ENCODE measurements at places on chromosomes 12 and 14.

DNA sequence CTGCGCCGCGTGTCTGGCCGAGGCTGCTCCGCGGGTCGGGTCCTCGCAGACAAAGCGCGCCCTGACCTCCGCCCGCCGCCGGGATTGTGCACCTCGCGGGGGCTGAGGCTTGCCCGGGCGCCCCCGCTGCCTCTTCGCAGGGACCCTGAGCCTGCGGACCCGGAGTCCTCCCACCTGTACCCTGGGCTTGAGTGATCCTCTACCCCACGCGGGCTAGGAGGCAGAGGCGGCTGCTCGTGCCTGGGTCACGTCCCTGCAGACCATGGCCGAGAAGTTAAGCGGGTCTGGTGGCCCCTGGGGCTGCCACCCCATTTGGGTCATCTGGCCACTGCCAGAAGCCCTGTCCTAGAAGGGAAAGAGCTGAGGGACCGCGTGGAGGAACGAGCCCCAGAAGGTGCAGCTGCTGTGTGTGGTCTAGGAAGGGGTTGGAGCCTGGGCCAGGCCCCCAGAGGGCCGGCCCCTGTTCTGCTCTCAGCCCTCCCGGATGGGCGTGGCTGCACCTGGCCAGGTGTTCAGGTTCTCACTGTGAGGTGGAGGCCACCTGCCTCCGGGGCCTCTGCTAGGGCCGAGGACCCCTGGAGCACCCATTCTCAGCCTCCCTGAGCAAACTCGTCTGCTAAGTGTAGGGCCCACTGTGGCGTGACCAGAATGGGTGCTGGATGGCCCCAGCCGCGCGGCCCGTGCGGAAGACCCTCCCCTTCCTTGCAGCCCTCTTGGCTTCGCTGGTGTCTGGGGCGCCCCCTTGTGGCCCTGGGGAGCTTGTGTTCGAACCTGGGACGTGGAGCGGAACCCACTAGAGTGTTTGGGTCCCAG, 49.6 kb downstream of the LRCOL1 start:
- peak; percentile 22 for DNase-seq

GRCh38 chr12:30423330-30423729, 272.3 kb downstream of the IPO8 start:
- no peak for DNase-seq

GRCh38 chr12:80189241-80189640, 89.9 kb downstream of the OTOGL start:
- no peak for DNase-seq

DNA sequence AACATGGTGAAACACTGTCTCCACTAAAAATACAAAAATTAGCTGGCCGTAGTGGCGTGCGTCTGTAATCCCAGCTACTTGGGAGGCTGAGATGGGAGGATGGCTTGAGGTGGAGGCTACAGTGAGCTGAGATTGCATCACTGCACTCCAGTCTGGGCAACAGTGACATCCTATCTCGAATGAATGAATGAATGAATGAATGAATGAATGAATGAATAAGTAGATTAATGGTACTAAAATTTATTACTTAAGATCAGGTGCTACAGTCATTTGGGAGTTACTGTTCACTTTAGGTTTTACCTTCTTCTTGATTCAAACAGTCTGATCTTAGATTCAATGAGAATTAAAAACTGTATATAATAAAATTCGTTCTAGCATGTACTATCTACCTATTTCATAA, 31.6 kb upstream of the WDR89 start:
- no peak for DNase-seq

GRCh38 chr14:94164685-94165431, 9.3 kb upstream of the PPP4R4 start:
- DNase-seq: peak; percentile 94

DNA sequence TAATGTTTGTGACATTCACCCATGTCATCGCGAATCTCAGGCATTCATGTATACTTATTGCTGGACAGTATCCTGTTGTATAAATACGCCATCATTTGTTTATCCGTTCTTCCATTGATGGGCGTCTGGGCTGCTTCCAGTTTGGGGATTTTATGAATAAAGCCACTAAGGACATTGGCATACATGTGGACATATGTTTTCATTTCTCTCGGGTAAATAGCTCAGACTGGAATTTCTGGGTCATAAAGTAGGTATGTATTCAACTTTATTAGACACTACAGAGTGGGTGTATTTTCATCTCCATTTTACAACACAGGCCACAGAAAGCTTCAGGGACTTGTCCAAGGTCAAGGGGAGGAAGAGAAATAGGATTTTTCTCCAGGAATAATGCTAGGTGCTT, 48.9 kb downstream of the HRK start:
- DNase-seq: no peak

DNA sequence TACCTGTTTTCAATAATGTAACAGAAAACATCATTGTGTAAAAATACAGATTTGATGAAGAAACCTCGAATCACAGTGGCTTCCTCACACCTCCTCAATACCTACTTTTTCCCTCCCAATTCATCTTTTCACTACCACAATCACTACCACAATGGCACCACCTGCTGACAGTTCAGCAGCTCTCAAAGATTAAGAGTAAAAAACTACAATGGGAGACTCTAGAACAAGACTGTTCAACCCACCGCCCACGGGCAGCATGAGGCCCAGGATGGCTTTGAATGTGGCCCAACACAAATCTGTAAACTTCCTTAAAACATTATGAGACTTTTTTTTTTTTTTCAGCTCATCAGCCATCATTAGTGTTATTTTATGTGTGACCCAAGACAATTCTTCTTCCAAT, 15.2 kb downstream of the MED6 start:
- DNase-seq: no peak

DNA sequence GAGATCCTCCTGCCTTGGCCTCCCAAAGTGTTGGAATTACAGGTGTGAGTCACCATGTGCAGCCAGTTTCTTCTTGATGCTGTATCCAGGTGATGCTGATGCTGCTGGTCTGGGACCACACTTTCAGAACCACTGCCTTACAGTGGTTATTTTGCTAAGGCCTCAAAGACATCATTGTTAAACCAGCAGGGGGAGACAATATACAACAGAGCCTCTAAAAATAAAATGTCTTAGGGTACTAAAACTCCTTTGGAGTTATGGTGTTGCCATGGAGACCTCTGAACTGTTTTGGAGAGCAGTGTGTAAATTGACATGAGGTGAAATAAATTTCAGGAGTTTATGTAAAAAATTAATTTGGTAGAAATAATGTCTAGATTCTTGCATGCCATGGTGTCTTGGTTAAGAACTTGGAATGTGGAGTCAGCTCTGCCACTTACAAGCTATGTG, 1.1 kb upstream of the ARG2 start:
- DNase-seq: no peak

DNA sequence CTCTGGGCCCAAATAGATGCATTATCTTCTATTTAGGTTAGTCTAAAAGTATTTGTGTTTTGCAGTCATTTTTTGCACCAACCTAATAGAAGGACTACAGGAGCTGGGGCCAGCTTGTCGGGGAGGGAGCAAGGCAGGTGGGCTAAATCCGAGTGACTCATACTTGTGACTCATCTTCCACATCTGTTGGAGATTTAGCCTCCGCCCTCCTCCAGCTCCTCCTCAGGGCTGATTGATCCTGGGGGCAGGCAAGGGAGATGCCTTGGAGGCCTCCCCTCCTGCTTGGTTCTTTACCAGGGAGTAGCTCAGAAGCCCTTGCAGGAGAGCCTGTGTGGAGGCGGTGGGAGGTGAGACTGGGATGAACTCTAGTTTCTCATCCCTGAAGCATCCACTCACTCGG, 27.9 kb downstream of the RHOF start:
- DNase-seq: peak; percentile 71

GRCh38 chr14:104424406-104425072, 155.0 kb upstream of the C14orf180 start:
- peak; percentile 48 for DNase-seq

- DNase-seq: no peak
These were observed 6.7 kb upstream of the SOCS2 start for GRCh38 chr12:93565760-93566159.

- DNase-seq: no peak
These were observed 277.0 kb downstream of the CEP128 start for GRCh38 chr14:80664576-80664975.

DNA sequence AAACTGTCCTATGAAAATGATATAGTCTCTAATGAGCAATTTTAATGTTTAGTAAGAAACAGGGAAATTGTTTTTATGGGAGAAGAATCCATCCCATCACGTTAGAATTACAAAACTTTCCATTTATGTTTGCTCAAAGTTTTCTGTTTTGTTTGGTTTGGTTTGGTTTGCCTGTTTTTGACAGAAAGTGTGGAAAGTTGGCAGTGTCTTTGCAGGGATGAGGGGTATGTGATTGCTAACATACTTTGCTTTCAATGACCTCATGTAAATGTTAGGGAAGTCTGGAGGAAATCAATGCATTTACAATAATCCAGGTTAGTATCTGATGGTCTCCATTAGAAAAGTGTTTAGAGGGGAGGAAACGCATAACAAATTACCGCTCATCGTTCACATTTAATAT, 12.3 kb upstream of the NAV3 start:
- DNase-seq: no peak

- DNase-seq: no peak
These were observed 20.0 kb upstream of the CLEC2D start for GRCh38 chr12:9649532-9649940.

GRCh38 chr12:131118371-131118770, 164.7 kb downstream of the ADGRD1 start:
- DNase-seq: no peak

- DNase-seq: no peak
These were observed 158.9 kb downstream of the TMX1 start for GRCh38 chr14:51398898-51399297.

- no peak for DNase-seq
These were observed 8.7 kb downstream of the SAV1 start for GRCh38 chr14:50659327-50659974.

- DNase-seq: no peak
These were observed 275.7 kb upstream of the SLC16A7 start for GRCh38 chr12:59320112-59320511.

GRCh38 chr12:69062621-69063237, 129.8 kb upstream of the CPM start:
- DNase-seq: peak; percentile 18

- no peak for DNase-seq
These were observed 150.6 kb upstream of the AEBP2 start for GRCh38 chr12:19288603-19289244.

DNA sequence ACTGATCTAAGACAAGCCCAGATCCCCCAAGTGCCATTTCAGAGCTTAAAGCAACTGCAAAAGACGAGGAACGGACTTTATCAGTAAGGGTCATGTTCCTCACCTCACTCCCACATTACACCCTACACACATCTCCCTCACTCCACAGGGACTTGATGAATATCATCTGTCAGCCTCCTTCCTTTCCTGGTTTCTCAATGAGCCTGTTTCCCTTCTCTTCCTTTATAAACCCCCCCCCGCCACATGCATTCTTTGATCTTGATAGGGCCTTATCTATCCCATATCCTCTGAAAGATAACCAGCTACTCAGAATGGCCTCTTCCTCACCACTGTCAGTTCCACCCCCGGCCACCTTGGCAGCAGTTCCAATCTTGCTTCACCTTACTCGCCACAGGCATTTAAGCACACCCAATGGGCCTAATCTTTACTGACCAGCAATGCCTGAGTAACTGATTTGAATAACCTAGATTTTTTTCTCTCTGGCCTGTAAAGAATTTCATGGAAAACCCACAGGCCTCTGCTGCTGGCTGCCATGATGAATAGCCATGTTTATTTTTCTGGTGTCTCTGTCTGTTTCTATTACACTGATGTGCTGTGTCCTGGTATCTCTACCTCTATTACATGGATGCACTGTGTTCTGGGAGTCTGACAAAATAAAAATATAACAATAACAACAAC, 138.7 kb downstream of the PHLDA1 start:
- no peak for DNase-seq

GRCh38 chr12:42704810-42705401, 115.4 kb upstream of the PRICKLE1 start:
- no peak for DNase-seq

DNA sequence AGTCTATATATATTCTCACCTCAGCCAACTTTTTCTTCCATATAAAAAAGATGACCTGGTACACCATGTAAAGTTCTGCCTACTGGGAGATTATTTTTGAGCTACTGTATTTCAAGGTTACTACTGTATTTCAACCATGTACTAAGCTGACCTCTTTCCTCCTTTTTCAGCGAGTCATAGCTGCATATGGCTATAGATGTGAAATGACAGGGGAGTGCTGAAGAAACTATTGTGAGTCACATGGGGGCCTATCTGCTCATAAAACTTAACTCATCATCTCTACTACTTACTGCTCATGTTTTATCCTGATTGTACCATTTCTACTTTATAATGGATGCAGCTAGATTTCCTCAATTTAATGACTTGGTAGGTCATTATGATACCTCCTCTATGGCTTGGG, 571.4 kb upstream of the ATP2B1 start:
- no peak for DNase-seq

DNA sequence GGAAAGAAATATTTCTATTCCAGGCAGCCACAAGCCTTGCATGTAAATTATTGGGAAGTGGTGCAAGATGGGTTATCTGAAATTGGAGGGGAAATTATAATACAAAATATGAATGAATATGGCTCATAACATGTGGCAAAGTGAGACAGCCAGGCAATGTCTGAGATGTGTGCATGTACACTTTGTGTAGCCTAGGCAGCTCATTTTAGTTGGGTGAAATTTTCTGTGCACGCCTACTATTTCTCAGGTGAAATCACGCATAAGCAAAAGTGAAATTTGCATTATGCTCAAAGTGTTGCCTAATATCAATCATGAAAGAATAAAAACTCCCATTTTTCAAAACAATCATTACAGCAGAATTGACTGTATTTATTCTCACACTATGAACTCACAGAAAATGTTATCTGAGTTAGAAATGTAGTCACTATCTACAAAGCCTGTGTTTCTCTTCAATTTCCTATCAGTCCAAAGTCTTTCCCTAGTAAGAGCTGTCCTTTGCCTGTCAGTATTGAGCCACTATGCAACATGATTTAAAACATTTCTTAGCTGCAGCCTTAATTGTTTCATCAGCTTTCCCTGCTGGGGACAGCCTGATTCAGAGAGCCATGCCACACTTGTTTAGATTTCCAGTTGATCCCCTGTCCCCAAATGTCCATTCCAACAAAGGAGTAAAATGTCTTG, 80.7 kb downstream of the EPS8 start:
- no peak for DNase-seq

- no peak for DNase-seq
These were observed 2.4 kb downstream of the MYBPC1 start for GRCh38 chr12:101597164-101597563.

DNA sequence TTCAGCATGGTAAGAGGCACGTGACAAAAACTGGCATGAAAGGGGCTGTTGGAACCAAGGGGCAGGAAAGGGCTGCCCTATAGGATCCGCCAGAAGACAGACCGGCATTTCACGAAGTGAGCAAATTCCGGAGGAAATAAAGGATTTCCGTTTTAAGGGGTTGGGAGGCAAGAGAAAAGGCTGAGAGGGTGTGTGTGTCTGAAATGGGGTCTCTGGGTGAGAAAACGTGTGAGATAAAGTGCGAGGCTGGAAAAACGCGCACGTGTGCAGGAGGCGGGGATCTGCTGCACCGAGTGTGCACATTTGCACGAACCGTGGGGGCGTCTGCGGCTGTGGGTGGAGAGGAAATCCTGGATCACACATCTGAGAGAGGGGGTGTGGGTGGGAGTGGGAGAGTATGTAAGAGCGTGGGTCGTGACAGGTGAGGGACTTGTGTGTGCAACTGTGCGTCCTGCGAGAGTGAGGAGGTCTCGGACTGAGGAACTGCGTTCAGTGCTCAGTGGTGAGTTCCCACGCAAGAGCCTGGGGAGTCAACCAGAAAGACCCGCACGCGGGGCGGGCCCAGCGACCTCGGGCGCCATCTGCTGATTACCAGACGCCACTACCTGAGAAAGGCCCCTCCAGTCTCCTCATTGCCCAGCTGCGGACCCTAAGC, 37.0 kb upstream of the P2RX7 start:
- peak; percentile 81 for DNase-seq
